DMS153 (cell line): ENCODE measurements at places on chromosomes 7 and 10.

DNA sequence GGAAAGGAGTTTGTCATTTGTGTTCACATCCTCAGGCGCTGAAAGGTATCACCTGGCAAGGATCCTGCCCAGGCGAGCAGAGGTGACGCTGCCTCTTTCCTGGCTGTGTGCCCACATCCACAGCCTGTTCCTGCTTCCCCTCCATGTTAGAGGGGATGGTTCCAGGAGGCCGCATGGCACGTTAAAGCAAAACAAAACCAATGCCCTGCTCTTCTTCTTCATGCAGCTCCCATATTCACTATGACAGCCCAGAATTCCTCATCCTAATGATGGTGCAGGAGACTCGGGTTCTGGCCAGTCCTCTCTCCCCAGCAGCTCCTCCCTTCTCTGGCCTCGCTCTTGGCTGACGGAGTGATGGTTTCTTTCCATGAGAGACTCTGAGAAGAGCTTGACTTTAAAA is 678.5 kb upstream of the ANKRD30A start:
- peak; percentile 45 for DNase-seq

GRCh38 chr7:81645435-81645834 is 124.4 kb downstream of the HGF start:
- DNase-seq, result no peak

DNA sequence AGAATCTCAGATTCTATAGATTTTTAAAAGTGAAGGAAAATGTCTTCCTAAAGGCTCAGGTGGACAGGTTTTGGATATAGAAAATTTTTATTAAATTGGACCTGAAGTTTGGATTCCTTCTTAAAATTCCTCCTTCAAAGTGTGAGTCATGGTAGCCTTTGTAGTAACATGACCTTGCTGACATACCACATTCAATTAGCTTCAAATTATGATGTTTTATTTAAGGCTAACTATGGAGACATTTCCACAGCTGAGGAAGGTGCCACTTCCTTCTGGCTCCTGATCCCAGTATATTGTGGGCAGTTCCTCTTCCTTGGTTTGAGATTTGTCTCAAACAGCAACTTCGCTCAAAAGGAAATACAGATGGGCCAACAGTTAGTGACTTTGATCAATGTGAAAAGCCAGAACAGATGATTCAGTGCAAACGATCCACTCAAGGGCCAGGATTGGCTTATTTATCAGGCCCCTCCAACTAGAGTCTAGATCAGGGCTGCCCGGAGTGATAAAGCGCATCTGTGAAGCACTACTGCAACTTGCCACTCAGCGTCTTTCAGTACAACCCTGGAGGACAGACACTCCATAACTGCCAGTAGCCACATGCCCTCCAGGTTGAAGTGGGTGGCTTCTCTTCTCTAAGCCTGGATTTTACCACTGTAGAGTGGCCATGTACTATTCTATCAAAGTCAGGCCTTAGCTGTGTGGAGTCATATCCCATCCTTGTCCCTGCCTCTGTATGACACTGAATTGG is 573.5 kb downstream of the KIF20B start:
- DNase-seq, result no peak

DNA sequence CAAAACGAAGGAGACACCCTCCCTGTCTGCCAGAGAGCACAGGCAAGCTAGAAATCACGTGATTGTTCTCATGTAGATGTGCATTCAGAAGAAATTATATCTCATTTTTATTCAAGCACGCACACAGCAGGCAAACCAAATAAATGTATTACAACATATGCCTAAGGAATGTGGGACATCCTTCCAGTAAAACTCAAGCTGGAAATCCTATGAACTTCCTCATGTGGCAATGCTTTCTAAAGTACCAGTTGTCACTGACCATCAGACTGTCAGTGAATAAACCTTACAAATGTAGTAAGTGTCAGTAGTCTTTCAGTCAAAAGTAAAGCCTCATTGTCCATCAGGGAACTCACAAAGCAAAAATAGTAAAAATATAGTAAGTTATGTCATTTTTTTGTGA is 350.1 kb upstream of the POM121L12 start:
- DNase-seq, result no peak

GRCh38 chr7:17554341-17555015 is 256.0 kb downstream of the AHR start:
- DNase-seq, result no peak

DNA sequence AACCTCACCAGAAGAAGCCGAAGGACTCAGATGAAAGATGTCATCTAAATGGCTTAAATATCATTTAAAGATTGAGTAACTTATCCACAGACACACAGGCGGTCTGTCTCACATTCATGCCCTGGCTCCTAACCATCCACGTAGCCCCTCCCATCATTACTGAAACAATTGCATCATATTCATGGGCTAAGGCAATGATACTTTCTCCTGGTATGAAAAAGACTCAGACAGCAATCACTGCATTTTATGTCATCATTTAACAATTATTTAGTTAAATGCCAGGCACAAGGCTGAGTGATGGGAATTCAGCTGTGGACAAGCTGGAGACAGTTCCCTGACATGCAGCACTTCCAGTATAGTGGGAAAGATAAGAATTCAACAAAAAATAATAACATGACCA is 11.2 kb upstream of the TECTB start:
- DNase-seq, result no peak

DNA sequence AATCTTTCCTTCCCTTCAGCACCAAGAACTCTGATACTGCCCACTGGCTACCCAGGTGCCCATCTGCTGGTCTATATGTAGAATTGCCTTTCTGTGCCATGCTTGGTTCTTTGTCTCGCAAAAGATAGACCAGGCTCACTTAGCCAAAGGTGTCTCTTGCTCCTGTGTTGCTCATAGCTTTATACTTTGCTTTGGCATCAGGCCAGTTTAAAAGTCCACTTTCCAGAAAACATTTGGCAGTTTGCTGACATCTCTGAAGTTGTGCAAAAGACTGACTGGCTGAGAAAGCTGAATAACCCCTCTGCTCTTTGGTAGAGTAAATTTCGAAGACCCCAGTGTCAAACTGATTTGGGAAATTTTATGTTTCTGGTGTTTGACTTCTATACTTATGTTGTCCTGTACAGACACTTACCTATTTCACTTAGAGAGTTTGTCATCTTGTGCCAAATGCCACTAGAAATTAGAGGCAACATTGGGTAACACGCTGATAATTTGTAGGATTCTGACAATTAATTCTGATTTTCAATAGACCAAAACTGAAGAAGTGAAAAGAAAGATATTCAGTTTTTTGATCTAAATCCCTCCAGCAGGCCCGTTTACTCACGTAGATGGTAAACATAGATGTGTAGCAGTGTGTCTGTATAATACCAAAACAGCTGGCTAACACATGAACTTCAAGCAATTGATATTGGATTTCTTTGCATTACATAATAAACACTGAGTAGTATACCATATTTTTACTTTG is 91.1 kb downstream of the CPED1 start:
- no peak for DNase-seq

GRCh38 chr10:104492329-104492940 is 138.8 kb downstream of the CFAP58 start:
- no peak for DNase-seq

- peak; percentile 29 for DNase-seq
Observed at GRCh38 chr7:112286250-112287086, 80.0 kb downstream of the ZNF277 start.

- no peak for DNase-seq
Observed at GRCh38 chr7:120993553-120994191, 5.2 kb downstream of the CPED1 start.

DNA sequence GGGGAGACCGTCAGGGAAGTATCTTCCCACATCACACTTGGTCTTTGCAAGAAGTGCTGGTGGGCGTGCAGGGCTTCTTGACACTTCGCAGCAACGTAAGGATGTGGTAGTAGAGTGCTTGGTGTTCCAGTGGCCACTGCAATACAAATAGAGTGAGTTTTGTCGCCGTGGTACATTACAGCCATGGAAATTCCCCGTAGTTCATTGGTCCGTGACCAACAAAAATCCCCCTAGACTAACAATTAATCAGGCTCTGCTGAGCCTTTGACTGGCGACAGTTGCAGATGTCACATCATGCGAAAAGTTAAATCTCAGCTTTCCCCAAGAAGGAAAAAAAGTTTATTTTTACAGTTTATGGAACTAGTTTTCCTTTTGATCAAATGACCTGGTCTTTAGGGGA is 134.7 kb downstream of the MGMT start:
- no peak for DNase-seq

- no peak for DNase-seq
Observed at GRCh38 chr7:54738737-54739136, 20.3 kb downstream of the SEC61G start.

DNA sequence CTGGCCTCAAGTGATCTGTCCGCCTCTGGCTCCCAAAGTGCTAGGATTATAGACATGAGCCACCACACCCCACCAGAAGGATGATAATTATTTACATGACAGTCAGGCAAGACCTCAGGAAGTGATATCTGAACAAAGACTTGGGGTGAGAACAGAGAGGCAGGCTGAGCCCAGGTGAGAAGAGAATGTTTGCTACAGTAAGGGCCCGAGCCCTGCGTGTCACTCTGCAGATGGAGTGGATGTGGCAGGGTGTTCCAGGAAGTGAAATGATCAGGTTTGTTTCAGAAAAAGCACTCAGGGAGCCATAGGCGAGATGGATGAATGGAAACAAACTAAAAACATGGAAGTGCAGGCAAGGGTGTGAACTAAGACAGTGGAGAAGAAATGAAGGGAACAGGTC is 22.2 kb downstream of the SFMBT2 start:
- no peak for DNase-seq

- no peak for DNase-seq
Observed at GRCh38 chr10:3990307-3990706, 205.3 kb upstream of the KLF6 start.

GRCh38 chr10:110881247-110881646 is 9.5 kb downstream of the PDCD4 start:
- no peak for DNase-seq

DNA sequence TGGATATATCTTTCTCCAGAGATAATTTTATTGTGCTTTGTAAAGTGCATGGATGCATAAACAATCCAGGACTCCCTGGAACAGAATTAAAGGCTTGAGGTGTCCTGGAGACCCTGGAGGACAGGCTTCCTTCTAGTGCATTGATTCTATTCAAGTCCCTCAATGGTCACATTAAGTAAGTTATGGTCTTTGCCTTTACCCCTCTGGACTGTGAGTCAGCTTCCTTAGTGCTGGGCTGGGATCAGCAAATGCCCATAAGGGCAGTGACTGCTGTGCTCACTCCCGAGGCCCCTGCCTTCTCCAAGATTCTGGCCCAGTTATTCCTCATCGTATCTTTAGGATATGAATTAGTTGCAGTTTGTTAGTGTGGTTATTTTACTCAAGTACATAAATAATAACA is 178.7 kb upstream of the PRSS58 start:
- DNase-seq, result no peak

- no peak for DNase-seq
Observed at GRCh38 chr10:70474780-70475179, 3.8 kb upstream of the PALD1 start.

- DNase-seq, result no peak
Observed at GRCh38 chr10:60977161-60978122, 33.5 kb upstream of the RHOBTB1 start.

- DNase-seq, result no peak
Observed at GRCh38 chr7:27142580-27143022, 880 bp downstream of the HOXA5 start.

GRCh38 chr7:100563809-100564400 is 9.8 kb downstream of the SAP25 start:
- no peak for DNase-seq

- DNase-seq, result peak; percentile 49
Observed at GRCh38 chr7:22487978-22488642, 11.9 kb downstream of the STEAP1B start.

- DNase-seq, result no peak
Observed at GRCh38 chr7:155820788-155821187, 8.5 kb upstream of the SHH start.

- DNase-seq, result no peak
Observed at GRCh38 chr7:151719031-151719896, 157.7 kb downstream of the PRKAG2 start.

DNA sequence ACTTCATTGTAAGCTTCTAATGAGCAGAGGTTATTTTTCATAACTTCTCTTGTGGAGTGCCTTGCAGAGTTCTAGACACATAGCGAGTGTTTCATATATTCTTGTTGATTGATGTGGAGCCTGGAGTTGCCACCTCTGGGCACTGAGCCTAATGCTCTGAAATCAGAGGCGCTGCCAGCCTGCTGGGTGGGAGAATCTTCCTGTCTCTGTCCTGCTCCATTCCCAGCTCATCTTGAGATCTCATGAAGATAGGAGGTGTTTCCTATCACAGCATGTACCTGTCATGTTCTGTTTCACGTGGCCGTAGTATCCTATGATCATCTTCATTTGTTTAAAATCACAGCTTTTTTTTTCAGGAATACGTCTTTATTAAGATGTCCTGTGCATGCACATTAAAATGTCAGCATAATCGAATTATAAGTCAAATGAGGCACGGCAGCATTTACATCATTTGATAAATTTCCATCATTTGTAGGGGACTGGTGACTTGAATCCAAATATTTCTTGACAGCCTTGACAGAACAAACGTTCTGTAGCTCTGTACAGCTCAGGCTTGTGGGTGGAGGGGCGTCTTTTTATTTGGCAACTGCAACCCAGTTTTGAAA is 393.0 kb downstream of the PHTF2 start:
- no peak for DNase-seq

DNA sequence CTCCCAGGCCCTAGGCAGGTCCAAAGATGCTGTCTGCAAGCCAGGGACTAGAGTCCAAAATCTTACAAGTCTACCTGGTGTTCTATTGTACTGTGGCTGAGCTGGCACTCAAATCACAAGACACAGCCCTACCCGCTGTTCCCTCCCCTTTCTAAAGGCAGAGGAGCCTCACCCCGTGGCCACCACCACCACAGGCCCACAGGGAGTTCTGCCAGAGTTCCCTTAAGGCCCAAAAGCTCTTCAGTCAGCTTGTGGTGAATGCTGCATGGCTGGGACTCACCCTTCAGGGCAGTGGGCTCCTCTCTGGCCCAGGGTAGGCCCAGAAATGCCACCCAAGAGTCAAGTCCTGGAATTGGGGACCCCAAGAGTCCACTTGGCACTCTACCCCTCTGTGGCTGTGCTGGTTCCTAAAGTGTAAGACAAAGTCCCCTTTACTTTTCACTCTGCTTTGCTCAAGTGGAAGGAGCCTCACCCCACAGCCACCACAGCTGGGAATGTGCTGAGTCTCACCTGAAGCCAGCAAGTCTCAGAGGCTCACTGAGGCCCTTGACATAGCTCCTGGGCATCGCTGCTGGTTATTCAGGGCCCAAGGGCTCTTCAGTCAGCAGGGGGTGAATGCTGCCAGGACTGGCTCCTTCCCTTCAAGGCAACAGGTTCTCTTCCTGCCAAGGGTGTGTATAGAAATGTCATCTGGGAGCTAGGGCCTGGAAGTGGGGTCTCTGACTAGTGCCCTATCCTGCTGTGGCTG is 48.8 kb upstream of the PSAP start:
- no peak for DNase-seq

GRCh38 chr10:27319752-27320431 is 79.3 kb upstream of the ACBD5 start:
- DNase-seq, result peak; percentile 6

DNA sequence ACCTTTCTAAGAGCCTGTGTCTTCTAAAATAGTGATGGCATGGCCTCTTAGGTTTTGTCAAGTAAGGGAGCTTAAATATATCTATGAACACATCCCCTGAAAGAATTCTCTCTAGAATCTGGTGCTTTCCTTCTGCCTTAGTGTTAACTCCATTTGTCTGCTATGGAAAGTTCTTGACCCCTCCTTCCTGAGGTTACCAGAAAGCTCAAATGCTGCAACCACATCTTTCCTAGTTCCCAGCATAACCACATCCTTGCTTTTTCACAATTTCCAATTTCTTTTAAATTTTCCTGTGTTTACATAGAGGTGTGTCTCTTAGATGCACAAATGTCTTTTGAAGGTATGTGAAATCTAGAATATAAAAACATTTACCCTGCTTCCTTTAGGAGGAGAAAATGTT is 16.4 kb upstream of the GSDME start:
- DNase-seq, result no peak
